Femur (tissue), 1 donor: ENCODE measurements at places on chromosomes 13 and 19.

DNA sequence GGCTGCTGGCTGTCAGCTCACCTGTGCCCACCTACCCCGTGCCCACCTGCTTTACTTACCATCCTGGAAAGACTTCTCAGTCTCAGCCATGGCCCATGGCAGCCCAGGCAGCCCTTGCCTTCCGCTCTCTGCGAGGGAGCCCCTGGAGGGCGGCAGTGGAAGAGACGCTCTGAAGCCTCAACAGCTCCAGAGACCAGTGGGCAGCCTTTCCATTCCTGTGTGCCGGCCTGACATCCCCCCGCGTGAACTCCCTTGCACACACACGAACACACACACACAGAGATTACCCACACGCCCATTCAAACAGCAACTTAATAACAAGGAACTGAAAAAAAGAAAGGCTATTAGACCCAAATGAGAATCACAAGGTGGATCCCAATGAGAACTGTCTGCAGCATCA lies 14.2 kb upstream of the RASA3 start:
- peak; percentile 23 for DNase-seq

DNA sequence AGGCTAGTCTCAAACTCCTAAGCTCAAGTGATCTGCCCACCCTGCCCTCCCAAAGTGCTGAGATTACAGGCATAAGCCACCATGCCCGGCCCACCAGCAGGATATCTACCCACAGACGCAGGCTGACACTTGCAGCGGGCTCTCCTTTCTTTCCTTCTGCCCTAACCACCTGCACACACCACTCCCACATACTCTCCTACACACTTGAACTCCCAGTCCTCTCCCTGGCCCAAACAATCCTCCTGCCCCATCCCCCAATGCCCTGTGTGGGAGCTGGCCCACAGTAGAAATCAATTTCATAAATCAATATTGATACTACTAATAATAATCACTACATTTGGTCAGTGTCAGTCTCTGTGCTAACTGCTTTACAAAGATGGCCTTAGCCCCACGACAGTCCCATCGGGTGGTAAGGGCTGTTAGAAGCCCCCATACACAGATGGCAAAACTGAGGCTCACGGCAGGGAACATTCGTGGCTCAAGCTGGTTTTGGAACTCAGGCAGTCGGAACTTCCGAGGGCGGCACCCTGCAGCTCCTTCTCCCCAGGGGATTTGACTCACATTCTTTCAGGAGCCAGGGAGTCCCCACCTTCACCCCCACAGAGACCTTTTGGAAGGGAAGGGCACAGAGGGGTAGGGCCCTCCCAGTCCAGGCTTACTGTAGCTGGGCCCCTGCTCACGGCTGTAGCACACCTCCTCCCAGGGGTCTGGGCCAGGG lies 3.4 kb upstream of the DPF1 start:
- no peak for DNase-seq

GRCh38 chr19:10636304-10636972 lies 11.1 kb downstream of the SLC44A2 start:
- no peak for DNase-seq

DNA sequence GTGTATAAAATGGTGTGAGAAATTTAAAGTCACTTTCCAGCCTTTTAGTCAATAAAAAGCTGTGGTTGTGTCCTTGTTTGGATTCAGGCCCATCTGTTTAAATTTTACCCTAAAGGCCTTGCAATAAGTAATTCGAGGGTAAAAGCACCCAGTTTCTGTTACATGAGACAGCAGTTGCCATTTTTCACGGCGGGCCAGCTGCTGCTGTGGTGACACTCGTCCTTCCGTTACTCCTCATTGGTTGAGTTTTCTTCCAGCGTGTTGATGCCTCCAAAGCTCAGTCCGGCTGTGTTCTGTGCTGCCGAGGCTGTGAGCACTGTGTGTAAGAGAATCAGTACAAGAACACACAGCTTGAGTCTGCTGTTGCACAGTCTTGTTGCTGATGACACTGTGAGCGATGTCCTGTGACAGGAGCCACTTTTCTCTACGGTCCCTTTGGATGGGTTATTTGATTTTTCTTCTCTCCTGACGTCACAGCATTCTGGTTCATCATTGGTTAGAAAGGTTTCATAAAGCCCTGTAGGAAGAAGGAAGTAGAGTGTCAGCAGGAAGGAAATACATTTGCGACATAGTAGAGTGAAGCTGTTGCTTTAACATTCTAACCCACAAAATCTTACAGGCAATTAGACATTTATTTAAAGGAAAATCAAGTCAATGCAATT lies 602.5 kb upstream of the ARGLU1 start:
- peak; percentile 21 for DNase-seq

DNA sequence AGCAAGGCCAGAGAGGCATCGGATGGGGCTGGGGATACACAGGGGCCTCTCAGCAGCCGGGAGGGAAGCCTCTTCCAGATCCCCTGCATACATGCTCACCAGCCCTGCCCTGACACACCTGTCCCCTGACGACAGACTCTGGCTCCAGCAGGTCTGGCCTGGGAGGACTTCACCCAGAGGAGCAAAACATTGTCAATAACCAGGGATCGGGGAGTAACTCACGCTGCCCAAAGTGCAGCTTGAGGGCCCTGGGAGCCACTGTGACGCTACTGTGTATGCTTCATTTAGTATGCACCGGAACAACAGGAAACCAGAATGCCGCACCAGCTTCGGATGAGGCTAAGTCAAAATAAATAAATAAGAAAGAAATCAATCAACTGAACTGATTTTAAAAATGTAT lies 12.4 kb upstream of the CD22 start:
- no peak for DNase-seq

- no peak for DNase-seq
Measured at GRCh38 chr13:42781352-42781751, at the start of gene FAM216B. TSS of gene FAM216B (plus strand) at chr13:42781584. CDS start at chr13:42784068, 2,484 bp downstream.

DNA sequence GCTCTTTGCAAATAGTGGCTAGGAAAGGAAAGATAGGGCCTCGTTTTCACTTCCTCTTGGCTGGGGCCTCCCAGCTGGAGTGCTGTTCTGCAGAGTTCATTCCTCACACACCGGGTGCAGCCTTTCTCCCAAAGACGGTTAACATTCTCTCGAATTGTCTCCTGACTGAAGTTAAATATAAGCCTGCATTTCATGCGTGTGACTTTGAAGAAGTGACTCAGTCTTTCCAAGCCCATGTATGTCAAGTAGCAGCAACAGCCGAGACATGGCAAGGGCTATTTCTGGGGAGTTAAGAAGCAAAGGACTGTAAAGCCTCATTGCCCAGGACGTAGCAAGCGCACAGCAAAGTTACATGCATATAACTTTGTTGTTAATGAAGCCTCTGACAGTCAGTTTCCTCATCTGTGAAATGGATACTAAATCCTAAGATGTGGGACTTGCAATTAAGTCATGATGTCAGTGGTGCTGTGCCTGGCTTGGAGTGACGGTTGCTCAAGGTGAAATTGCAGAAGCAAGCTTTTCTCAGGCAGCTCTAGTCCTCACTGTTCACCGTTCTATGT lies 502.4 kb downstream of the MYO16 start:
- DNase-seq: peak; percentile 59

GRCh38 chr13:94228763-94229162 lies 250.7 kb downstream of the DCT start:
- no peak for DNase-seq

- DNase-seq: no peak
Measured at GRCh38 chr19:32238076-32238475, 107.3 kb upstream of the ZNF507 start.

DNA sequence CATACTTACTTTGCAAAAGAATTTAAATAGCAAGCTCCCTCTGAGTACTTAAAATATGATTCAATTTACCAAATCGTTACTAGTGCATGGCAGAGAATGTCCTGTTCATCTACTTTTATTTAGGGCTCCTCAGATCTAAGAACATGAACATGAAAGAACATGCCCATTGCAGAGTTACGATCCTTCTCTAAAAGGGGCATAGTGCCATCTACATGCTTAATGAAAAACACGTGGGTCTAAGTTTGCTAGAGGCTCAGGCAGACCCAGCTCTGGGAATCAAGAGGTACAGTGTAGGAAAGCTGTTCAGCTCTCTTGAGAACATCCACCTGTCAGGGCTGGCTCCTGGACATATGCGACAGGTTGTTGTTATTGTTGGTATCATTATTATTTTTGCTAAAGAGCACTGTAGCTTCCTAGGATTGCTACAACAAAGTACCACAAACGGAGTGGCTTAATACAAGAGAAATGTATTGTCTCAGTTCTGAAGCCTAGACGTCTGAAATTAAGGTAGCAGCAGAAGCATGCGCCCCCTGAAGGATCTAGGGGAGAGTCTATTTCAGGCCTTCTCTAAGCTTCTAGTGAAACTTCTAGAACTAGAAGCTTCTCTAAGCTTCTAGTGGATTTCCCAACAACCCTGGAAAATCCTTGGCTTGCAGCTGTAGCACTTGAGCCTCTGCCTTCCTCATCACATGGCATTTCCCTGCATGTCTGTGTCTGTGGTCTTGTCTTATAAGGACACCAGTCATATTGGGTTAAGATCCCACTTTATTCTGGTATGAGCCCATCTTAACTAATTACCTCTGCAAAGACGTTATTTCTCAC lies 133.9 kb downstream of the DCT start:
- DNase-seq: no peak

GRCh38 chr19:49453757-49454240 lies 774 bp downstream of the ALDH16A1 start:
- DNase-seq: no peak

DNA sequence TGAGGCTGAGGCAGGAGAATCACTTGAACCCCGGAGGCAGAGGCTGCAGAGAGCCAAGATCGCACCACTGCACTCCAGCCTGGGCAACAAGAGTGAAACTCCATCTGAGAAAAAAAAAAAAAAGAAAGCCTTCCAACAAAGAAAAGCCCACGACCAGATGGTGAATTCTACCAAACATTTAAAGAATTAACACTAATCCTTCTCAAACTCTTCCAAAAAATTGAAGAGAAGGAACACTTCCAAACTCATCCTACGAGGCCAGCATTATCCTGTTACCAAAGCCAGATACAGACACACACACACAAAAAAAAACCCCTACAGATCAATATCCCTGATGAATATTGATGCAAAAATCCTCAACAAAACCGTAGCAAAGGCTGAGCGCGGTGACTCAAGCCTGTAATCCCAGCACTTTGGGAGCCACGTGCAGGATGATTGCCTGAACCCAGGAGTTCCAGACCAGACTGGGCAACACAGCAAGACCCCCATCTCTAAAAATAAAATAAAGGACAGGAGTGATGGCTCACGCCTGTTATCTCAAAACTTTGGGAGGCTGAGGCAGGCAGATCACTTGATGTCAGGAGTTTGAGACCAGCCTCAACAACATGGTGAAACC lies 6.2 kb upstream of the EVI5L start:
- DNase-seq: no peak

- no peak for DNase-seq
Measured at GRCh38 chr19:47404334-47405196, 14.8 kb downstream of the MEIS3 start.

- DNase-seq: peak; percentile 61
Measured at GRCh38 chr19:10112895-10113591, 1.6 kb downstream of the P2RY11 start.

DNA sequence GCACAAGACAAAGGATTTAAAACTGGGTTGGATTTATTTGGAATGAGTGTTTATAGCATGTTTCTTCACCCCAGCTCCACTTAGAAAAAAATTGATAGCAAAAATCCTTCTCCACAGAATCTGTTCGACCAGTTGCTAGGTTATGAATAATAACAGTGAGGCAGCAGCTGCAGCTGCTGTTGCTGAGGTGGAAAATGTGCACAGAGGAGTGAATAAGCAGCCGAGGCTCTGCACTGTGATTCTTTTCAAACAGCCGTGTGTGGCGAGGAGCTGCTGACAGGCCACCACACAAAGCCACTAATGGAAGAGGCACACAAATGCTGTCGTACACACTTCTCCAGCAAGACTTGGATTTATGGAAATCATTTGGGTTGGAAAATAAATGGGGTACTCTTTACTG lies 6.4 kb upstream of the RASL11A start:
- peak; percentile 85 for DNase-seq

DNA sequence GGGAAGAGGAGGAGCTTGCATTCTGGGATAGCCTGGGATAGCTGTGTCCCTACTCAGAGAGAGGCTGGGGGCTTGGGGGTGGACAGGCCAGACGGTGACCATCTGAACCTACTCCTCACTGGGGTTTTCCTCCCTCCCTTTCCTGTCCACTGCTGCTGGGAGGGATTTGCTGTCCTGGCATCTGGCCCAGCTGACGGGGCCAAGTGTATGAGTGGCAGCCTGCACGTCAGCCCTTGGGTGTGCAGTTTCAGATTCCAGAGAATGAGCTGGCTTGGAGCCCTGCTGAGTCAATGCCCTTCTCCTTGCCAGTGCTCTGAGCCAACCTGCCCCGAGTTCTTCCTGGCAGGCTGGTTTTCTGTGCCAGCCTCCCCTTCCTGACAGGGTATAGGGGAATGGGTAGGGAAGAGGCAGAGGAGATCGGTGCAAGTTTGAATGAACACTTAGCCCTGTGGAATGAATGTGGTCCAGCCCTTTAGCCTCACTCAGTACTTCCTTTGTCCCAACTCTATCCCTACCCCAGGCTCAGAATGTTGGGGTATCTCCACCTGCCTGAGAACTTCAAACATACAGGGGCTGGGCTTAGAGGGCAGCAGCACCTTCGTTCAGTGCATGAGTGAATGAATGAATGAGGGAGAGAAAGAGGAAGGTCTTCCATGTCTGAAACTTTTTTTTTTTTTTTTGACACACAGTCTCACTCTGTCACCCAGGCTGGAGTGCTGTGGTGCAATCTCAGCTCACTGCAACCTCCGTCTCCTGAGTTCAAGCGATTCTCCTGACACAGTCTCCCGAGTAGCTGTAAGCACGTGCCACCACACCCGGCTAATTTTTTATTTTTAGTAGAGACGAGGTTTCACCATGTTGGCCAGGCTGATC lies 1.8 kb upstream of the ANGPTL4 start:
- DNase-seq: peak; percentile 94

GRCh38 chr19:55650126-55650557 lies 2.1 kb downstream of the CCDC106 start:
- peak; percentile 19 for DNase-seq

DNA sequence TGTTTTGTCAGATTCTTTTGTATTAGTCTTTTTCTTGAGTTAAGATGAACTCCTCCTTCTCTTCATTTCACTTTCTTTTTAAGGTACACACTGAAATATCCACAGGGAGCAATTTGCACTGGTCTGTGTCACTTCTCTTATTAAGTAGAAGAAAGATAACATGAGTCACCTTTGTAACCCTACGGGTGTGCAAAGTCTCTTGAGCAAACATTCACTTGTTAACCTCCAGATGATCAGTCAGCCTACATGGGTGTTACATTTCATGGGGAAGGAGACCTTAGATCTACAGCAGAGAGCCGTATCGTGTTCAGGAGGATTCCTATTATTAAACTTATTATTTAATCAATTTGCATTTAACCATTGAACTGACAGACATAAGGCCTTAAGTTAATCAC lies 5.1 kb downstream of the ZNF507 start:
- DNase-seq: no peak

DNA sequence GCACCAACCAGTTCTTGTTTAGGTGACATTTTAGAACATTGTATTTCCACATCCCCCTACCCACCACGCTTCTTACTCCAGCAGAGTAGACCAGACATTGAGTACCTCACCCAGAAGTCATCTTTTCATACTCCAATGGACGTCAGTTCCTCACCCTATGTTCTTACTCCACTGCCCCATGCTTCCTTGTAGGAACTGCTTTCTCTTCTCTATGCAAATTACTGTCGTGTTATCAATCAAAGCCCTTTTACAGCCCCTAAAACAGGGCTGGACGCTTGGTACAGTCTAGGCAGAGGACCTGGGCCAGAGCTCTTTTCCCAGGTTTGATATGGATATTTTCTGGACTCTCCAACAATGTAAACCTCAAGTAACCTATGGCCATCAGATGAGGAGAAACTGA lies 58.2 kb downstream of the USP12 start:
- DNase-seq: no peak
